ENCODE measurements at places on chromosomes 12 and 14. TPM values are rescaled to one million over a fixed set of nuclear protein-coding genes. Genes with fewer than 3 reads are reported as not detected.

DNA sequence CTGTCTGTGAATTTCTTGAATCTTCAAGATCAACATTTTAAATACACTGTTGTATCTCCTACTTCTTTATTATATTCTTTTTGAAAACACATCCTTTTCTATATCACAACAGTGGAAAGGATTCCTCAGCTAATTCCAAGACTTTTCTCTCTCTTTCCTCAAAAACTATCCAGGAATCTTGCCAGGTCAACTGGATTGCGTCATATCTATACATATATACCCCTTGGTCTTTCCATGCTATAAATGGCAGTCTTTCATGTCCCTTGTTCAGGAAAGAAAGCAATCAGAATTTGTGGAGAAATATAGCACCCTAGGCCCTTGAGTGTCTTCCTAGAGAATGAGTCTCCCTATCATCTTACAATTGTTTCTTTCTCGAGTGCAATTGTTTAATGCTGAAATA, 149.0 kb downstream of the KCNA5 start:
- no peak for DNase-seq

DNA sequence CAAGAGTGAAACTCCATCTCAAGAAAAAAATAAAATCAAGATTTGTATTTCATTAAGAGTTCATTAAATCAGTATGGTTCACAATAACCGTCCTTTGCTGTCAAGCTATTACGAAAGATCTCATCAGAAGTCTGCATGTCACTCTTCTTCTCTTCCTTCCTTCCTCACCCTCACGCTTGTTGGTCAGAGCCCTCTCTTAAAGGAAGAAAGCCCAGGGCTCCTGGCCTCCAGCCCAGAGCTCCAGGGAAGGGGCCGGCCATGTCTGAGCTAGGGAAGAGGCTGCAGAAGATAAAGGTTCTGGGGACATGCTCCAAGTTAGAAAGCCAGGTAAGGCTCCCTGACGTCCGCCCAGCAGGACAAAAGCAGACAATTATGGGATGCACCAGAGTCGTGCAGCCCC, 43.1 kb upstream of the DLK1 start:
- no peak for DNase-seq

Gene MARS1
- 262 TPM for total RNA-seq

Gene INSM2
- not detected for total RNA-seq

GRCh38 chr12:2853626-2854025, 3.2 kb downstream of the TEX52 start:
- peak; percentile 52 for DNase-seq

All from activated CD4-positive, alpha-beta memory T cell treated with anti-CD3 and anti-CD28 coated beads, Interleukin-2, amount 10 ng/mL, durations not matched to agents 7 days and 5 days (primary cell).